Natural killer cell treated with Interleukin-12 subunit alpha and Interleukin-12 subunit beta and Interleukin-15 and Interleukin-18, amount 100 ng/mL, for 72 hours (primary cell): ENCODE measurements at places on chromosomes 2 and 18. TPM values are rescaled to one million over a fixed set of nuclear protein-coding genes. Genes with fewer than 3 reads are reported as not detected.

The GKN1 gene
- total RNA-seq = not detected

GRCh38 chr2:202885190-202885589 is 13.6 kb upstream of the ICA1L start:
- no peak overlapping the region for H3K27ac ChIP-seq
- no peak overlapping the region for H3K4me3 ChIP-seq
- H3K4me1 ChIP-seq = no peaks in the 10 kb centered on the region
- no peak for DNase-seq
- H3K27me3 ChIP-seq = no peaks in the 10 kb centered on the region

The ONECUT2 gene
- 0.10 TPM for total RNA-seq

The WNT10A gene
- total RNA-seq = not detected

The PJVK gene
- total RNA-seq = 2.8 TPM

DNA sequence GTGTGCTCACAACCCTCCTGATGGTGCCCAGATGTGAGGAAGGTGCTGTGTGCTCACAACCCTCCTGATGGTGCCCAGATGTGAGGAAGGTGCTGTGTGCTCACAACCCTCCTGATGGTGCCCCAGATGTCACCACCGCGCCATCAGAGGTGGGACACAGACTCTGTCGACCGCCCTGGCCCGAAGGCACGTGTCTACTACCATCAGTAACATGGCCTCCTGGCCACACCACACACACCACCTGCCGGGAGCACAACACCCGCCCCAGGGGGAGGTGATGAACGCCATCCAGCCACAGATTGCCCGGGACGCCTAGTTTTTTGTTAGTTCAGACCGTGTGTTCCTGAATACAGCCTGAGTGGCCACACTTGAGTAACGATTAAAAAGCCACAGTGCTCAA is 24.5 kb downstream of the HDAC4 start:
- peaks cover 2% of the 10 kb centered on the region for H3K27me3 ChIP-seq
- no peak overlapping the region for H3K4me3 ChIP-seq
- H3K27ac ChIP-seq = no peak overlapping the region
- H3K36me3 ChIP-seq = no peaks in the 10 kb centered on the region
- peak; percentile 46 for DNase-seq

The WDR7 gene
- 51.1 TPM for total RNA-seq

The STARD6 gene
- total RNA-seq = not detected

- peaks cover 13% of the 10 kb centered on the region for H3K36me3 ChIP-seq
- H3K4me1 ChIP-seq = peaks cover 7% of the 10 kb centered on the region
- no peaks in the 10 kb centered on the region for H3K27me3 ChIP-seq
- no peak overlapping the region for H3K27ac ChIP-seq
- H3K4me3 ChIP-seq = no peak overlapping the region
- no peak for DNase-seq
Measured at GRCh38 chr2:218081063-218081462, 12.0 kb downstream of the RUFY4 start.

GRCh38 chr2:195044801-195045200 is 612.2 kb upstream of the SLC39A10 start:
- no peaks in the 10 kb centered on the region for H3K36me3 ChIP-seq
- no peak for DNase-seq
- H3K27ac ChIP-seq = no peak overlapping the region
- no peaks in the 10 kb centered on the region for H3K4me1 ChIP-seq
- H3K27me3 ChIP-seq = no peaks in the 10 kb centered on the region

- peaks cover 18% of the 10 kb centered on the region for H3K36me3 ChIP-seq
- H3K4me3 ChIP-seq = no peak overlapping the region
Measured at GRCh38 chr2:64101141-64101591, 43.1 kb downstream of the PELI1 start.

- H3K27ac ChIP-seq = no peak overlapping the region
- H3K27me3 ChIP-seq = peaks cover 15% of the 10 kb centered on the region
- no peak overlapping the region for H3K4me3 ChIP-seq
- H3K36me3 ChIP-seq = no peaks in the 10 kb centered on the region
- no peak for DNase-seq
- H3K4me1 ChIP-seq = peaks cover 7% of the 10 kb centered on the region
Measured at GRCh38 chr2:65548576-65549256, 116.3 kb upstream of the SPRED2 start.

DNA sequence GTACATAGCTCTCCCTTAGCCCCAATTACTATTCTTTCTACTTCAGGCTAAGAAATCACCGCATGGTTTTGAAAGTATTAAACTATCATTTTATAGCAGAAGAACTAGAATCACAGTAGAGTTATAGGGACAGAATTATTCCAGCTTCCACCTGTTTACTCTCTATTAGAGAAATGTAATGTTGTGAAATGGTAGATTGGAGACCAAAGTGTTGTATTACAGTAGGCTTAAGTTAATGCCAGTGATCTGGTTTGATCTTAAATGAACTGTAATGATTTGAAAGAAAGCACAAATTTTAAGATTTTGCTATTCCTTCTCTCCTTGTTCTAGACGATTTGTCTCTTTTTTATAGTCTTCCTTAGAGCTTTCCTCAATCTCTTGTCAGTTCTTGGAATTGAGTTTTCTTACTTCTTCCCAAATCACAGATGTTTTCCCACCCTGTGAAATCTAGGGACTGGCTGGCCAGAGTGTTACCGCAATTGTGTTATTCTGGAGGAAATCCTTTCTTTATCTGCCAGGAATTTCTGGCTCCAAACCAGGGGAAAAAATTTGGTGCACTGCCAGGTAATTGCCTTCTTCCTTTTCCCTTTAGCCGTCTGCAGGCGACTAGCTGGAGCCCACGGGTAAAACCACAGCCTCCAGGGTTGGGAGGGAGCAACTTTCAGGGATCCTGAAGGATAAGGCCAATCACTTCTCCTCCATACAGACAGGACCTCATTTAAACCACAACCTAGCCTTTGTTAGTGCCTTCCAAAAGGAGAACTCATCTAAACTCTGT is 51.7 kb downstream of the NOP58 start:
- H3K36me3 ChIP-seq = no peaks in the 10 kb centered on the region
- no peak overlapping the region for H3K27ac ChIP-seq
- no peaks in the 10 kb centered on the region for H3K27me3 ChIP-seq
- H3K4me3 ChIP-seq = no peak overlapping the region
- no peaks in the 10 kb centered on the region for H3K4me1 ChIP-seq
- no peak for DNase-seq

- H3K27ac ChIP-seq = no peak overlapping the region
- no peak for DNase-seq
- H3K4me3 ChIP-seq = no peak overlapping the region
- H3K27me3 ChIP-seq = peaks cover 5% of the 10 kb centered on the region
Measured at GRCh38 chr2:37468170-37468569, 123.7 kb downstream of the QPCT start.

GRCh38 chr2:131590896-131591295 is 63.2 kb downstream of the CCDC74A start:
- no peak for DNase-seq
- no peaks in the 10 kb centered on the region for H3K36me3 ChIP-seq
- H3K27ac ChIP-seq = no peak overlapping the region
- H3K27me3 ChIP-seq = peaks cover 14% of the 10 kb centered on the region

GRCh38 chr2:84458551-84459017 is 496 bp downstream of the SUCLG1 start:
- peak overlapping the region; percentile 90 for H3K27ac ChIP-seq
- DNase-seq = no peak
- H3K4me3 ChIP-seq = peak overlapping the region; percentile 94
- no peaks in the 10 kb centered on the region for H3K36me3 ChIP-seq
- H3K27me3 ChIP-seq = no peaks in the 10 kb centered on the region

- no peak overlapping the region for H3K27ac ChIP-seq
- no peaks in the 10 kb centered on the region for H3K36me3 ChIP-seq
- H3K27me3 ChIP-seq = peaks cover 33% of the 10 kb centered on the region
- no peak for DNase-seq
- H3K4me3 ChIP-seq = no peak overlapping the region
- H3K4me1 ChIP-seq = no peaks in the 10 kb centered on the region
Measured at GRCh38 chr2:242015108-242016065, 145.9 kb downstream of the RTP5 start.

DNA sequence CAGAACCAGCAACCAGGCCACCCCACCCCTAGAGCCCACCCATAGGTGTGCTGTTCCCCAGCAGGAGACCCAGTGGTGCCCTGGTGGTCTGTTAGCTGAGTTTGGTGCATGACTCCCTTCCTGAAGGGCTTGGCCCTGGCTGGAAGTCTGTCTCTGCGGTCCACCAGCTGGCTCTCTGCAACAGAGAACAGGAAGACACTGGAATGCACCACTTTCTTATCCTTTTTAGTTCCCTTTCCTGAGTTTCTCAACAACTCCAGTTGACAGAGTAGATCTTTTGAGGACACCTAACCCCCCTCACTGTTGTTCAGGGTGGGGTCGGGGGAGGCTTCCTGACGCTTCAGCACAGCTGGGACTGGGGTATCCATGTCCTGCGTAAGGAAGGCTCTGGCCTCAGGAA is 11.9 kb upstream of the RPL37A start:
- H3K27me3 ChIP-seq = no peaks in the 10 kb centered on the region
- DNase-seq = no peak
- H3K36me3 ChIP-seq = peaks cover 5% of the 10 kb centered on the region
- no peak overlapping the region for H3K27ac ChIP-seq
- no peak overlapping the region for H3K4me3 ChIP-seq

The MARCO gene
- not detected for total RNA-seq

- no peaks in the 10 kb centered on the region for H3K4me1 ChIP-seq
- DNase-seq = no peak
- no peak overlapping the region for H3K4me3 ChIP-seq
- no peaks in the 10 kb centered on the region for H3K36me3 ChIP-seq
- no peaks in the 10 kb centered on the region for H3K27me3 ChIP-seq
Measured at GRCh38 chr2:23124214-23124750, 260.7 kb upstream of the KLHL29 start.

- H3K4me3 ChIP-seq = no peak overlapping the region
- peaks cover 25% of the 10 kb centered on the region for H3K4me1 ChIP-seq
- peaks cover 13% of the 10 kb centered on the region for H3K36me3 ChIP-seq
Measured at GRCh38 chr2:127737892-127738291, 36.6 kb downstream of the SFT2D3 start.

DNA sequence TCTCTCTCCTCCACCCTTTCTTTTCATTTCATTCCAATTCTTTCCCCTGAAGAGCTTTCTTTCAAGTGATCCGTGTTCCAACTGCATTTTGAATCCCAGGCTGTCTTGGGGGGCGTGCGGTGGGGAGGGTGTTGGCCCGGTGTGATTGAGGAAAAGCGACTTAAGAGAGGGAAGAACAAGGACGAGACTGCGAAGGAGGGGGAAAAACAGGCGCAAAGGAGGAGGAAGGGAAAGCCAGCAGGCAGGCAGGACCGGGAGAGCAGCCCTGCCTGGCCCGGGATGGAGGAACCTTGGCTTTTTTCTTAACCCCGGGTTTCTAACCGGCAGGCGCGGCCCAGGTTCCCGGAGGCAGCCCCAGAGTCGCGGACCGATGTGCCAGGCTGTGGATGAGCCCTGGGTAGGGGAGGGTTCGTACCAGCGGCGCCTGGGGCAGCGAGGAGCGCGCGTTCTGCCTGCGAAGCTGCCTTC is 1.3 kb downstream of the ADCYAP1 start:
- no peak for DNase-seq
- no peak overlapping the region for H3K27ac ChIP-seq
- H3K4me1 ChIP-seq = peaks cover 13% of the 10 kb centered on the region
- peaks cover 24% of the 10 kb centered on the region for H3K36me3 ChIP-seq
- peaks cover 54% of the 10 kb centered on the region for H3K27me3 ChIP-seq

GRCh38 chr2:151306621-151307020 is 17.2 kb upstream of the NMI start:
- no peak overlapping the region for H3K27ac ChIP-seq
- peaks cover 7% of the 10 kb centered on the region for H3K27me3 ChIP-seq
- DNase-seq = no peak
- no peaks in the 10 kb centered on the region for H3K4me1 ChIP-seq
- no peaks in the 10 kb centered on the region for H3K36me3 ChIP-seq
- no peak overlapping the region for H3K4me3 ChIP-seq

DNA sequence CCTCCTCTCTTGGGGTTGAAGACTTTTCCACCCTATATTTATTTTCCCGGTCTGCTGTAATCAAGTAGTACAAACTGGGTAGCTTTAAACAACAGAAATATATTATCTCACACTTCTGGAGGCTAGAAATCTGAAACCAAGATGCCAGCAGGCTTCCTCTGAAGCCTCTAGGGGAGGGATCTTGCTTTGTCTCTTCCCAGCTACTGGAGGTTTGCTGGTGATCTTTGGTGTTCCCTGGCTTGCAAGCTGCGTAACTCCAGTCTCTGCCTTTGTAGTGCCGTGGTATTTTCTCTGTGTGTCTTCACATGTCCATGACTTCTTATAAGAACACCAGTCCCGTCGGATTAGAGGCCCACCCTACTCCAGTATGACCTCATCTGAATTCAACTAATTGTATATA is 44.4 kb downstream of the MYO3B start:
- H3K4me1 ChIP-seq = no peaks in the 10 kb centered on the region
- H3K27me3 ChIP-seq = peaks cover 5% of the 10 kb centered on the region
- H3K36me3 ChIP-seq = no peaks in the 10 kb centered on the region
- no peak overlapping the region for H3K27ac ChIP-seq
- DNase-seq = no peak
- no peak overlapping the region for H3K4me3 ChIP-seq

The RPS27A gene
- 804 TPM for total RNA-seq

DNA sequence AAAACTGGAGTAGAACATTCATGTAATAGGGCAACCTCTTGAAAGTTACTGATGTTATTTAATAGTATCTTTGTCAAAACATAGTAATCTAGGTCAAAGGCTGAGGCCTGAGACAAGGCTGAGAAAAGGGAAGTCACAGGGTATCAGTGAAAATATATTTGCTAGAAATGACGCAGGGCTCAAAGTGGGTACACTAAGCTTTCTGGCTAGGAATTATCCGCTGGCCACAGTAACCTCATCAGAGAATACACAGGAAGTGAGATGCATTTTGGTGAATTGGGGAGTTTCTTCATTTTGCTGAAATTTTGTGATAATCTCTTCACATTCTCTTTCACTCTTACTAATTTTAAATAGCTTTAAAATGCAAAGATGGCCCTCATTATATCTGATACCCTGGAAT is 206.8 kb downstream of the OTX1 start:
- no peaks in the 10 kb centered on the region for H3K27me3 ChIP-seq
- peak overlapping the region; percentile 6 for H3K4me3 ChIP-seq
- peaks cover 3% of the 10 kb centered on the region for H3K36me3 ChIP-seq
- H3K4me1 ChIP-seq = peaks cover 12% of the 10 kb centered on the region

The CTAGE1 gene
- total RNA-seq = not detected

The C18orf32 gene
- total RNA-seq = 14.4 TPM

DNA sequence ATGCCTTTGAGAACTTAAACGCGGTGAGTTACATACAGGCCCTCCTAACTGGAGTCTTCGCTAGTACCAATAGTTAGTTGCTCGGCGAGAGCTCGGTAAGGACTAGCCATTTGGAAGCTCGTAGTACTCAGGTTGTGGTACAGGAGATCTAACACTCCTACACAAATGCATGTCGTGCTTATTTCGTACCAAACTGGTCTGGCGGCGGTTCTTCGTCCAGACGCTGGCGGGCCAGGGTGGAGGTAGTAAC is 346 bp upstream of the VRK2 start:
- peak overlapping the region; percentile 75 for H3K4me3 ChIP-seq
- DNase-seq = no peak
- H3K27ac ChIP-seq = peak overlapping the region; percentile 72
- peaks cover 22% of the 10 kb centered on the region for H3K4me1 ChIP-seq
- H3K36me3 ChIP-seq = peaks cover 5% of the 10 kb centered on the region

The CRYBA2 gene
- not detected for total RNA-seq

- no peaks in the 10 kb centered on the region for H3K4me1 ChIP-seq
- no peaks in the 10 kb centered on the region for H3K36me3 ChIP-seq
Measured at GRCh38 chr2:76210551-76210950, 499.8 kb upstream of the GCFC2 start.
